ENCODE measurements at places on chromosomes 6 and 20.

- DNase-seq = no peak
These were observed 24.9 kb upstream of the MAP3K7 start for GRCh38 chr6:90611543-90612312.

- DNase-seq = no peak
These were observed 169.7 kb downstream of the HAO1 start for GRCh38 chr20:7770578-7770977.

- DNase-seq = no peak
These were observed 20.4 kb upstream of the LAMA4 start for GRCh38 chr6:112274774-112275173.

DNA sequence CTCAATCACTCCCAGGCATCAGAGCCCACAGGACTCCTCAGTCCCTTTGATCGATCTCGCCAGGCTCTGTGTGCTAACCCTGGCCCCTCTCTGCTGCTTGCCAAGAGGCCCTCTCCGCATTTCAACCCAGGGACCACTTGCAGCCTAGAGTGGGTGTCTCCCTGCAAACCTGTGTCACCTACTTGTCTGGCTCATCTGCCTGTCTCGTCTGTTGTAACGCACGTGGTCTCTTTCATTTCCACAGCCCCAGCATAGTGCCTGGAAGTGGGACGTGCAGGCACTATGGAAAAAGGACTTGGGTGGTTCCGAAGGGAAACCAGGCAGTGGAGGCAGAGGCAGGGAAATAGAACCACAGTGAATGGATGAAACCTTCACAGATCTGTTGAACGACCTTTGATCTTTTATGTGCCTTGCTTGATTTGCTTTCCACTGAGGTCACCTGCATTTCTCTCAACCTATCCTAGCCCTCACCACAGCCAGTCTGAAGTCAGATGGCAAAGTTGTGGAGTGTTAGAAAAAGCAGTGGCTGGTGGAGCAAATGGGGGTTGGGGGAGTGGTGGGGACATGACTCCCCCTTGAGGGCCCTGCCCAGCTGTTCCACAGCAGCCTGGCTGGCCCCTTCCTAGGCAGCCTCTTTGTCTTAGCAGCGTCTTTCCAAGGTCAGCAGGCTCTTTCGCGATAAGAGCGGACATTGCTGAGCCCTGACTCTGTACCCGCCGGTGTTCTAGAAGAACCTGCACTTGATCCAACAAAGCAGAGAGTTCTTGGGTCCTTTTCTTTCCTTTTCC is 55.8 kb upstream of the TAGAP start:
- no peak for DNase-seq

- DNase-seq = no peak
These were observed 168.5 kb upstream of the AKAP12 start for GRCh38 chr6:151071295-151071694.

- DNase-seq = no peak
These were observed 21.2 kb upstream of the CDKN1A start for GRCh38 chr6:36657271-36657670.

DNA sequence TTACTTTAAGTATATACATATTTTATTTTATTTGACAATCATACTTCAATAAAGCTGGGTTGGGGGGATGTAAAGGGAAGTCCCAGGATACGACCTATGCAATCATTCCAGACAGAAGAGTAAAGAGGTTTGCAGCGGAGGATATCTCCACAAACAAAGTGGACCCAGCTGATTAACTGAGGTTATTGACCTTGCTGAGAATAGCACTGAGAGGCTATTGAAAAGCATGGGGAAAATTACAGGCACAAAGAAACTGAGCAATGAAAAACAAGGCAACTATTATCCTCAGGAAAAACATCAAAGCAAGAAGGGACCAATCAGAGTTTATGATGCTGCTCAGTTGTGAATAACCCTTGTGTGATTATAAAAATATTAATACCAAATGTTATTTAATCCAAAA is 32.6 kb downstream of the SERPINB1 start:
- no peak for DNase-seq

- no peak for DNase-seq
These were observed 174.3 kb downstream of the TTLL2 start for GRCh38 chr6:167499161-167499660.

GRCh38 chr20:4691753-4692152 is 30.0 kb upstream of the PRND start:
- no peak for DNase-seq

DNA sequence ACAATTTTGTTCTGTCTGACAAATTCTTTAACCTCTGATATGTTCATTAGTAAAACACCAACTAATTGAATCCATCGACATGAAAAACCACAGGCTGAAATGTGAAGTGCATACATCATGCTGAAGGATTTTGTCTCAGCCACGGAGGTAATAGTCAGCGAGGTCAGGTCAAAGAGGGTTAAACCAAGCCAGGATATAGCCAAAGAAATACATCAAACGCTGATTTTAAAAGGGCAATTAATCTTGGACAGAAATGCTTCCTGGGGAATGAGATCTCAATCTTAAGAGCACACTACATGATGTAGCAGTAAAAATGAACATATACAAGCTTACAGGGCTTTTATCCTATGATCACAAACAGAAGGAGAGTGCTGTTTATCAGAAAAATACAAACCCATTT is 106.7 kb downstream of the PRDM1 start:
- DNase-seq = no peak

DNA sequence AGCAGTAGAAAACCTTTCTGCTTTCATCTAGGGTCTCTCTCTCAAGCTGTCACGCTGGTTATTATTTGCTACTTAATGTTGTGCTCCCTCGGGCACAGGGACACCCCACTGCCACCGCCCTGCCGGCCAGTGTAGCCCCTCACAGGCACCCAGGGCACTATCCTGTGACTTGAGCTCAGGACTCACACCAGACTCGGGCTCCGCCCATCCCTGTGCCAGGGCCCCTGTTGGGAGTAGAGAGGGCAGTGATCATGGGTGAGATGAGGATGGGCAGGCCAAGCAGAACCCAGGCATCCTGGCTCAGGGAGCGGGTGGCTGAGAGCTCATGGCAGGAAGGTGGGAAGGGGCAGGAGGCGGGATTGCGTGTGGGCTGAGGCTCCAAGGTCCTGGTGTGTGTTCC is 371.9 kb downstream of the ZFAND3 start:
- DNase-seq = no peak

DNA sequence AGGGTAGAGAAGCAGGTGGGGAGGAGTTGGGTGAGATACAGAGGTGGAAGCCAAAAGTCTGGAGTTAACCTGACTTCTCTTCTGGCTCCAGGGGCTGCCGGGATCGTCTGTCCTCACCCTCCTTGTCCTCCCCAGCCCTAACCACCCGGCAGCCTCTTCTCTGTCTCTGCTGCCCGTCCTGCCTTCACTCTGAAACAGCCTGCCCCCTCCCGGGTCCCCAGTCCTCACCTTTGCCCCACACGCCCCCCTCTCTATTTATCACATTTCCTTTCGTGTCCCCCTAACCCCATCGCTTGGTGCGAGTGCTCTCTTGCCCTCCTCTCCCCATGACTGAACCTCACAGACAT is 5.7 kb downstream of the RING1 start:
- no peak for DNase-seq

DNA sequence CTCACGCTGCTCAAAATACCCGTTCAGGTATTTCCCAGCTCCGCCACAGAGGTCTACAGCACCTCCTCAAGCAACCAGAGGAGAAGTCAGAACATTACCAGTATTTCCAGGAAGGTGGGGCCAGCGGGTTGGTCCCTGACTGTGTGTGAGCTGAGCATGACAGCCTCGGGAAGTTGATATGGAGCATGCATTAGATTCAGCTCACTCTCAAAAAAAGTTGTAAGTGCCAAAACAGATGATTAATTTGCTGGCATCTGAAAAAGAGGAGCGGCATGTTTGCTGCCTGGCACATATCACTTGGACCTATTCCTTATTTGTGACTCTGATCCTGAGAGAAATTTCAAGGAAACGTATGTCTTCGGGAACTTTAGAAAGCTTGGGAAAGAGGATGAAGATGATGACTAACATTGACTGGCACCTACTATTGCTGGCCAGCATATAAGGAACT is 32.3 kb downstream of the ELOVL2 start:
- DNase-seq = no peak

DNA sequence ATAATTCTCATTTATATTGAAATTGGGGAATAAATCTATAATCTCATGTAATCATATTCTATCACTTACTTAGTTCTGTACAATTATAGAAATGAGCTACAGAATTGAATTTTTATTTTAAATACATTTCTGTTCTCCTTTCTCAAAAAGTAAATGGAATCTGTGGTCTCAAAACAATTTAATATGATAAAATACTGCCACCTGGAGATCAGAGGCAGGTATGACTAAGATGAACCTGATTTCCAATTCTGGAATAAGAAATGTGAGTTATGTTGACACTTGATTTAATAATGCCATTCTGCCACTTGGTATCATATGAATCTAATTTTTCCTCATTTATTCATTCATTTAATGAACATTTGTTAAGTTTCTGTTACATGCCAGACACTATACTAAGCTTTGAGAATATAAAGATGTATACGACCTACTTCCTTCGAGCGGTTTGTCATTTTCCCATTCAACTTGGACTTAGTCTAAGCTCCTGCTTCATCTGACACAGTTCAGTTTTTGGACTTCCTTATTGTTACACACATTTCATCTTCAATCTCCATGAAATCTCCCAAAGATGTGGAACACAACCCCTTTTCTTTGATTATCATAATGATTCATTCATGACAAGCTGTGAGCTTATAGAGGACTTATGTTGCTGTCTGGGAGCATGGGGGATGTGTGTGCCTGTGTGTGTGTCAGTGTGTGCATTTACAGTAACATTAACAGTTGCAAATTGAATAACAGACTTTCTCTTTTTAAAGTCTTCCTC is 7.5 kb upstream of the CCDC28A start:
- no peak for DNase-seq

DNA sequence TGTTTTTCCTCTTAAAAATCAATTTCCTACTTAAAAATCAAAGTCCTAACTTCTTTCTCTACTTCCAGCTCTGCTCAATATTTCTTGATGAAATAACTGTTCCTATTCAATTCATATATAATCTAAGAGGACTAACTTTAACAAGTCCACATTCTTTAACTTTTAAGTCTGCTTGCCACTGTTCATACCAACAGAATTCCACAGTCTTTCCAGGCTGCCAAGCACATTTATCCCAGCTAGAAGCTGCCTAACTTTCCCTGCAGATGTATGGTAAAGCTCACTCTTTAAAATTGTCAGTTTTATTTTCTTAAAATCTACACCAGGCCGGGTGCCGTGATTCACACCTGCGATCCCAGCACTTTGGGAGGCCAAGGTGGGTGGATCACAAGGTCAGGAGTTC is 11.5 kb downstream of the CALHM6 start:
- no peak for DNase-seq

DNA sequence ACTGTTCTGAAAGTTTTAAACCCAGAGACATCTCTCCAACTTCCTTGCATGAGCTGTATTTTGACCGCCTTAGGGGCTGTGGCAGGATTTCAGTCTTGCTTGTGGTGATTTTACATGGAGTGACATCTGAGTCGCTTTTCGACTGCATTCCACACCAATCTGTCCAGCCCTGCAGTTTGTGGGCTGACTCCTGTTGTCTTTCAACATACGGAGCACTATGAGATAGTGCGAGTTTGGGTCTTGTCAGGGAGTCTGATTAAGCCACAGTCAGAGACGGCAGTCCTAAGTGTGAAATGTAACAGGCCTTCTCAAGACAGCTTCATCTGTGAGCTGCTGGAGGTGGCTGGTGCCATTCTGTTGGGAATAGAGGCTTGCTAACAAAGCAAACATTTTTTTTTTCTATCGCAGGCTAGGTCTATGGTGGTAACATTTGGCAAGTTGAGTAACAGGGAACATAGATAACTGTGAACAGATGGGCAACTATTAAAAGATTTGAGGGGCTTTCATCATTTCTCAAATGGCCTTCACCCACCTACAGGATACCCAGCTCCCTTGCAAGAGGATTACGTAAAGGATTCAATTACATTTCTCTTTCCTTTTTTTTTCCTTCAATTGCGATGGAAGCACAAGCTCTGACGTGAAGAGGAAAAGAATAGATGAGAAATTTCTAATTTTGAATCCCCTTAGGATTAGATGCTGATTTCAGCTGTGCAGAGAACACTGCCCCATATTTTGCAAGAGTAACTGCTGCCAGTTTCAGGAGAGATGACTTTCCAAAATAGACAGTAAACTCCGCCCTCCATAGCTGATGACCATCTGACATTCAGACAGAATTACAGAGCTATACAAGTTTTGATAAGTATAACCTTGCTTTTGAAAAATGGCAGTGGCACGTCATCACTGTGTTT is 25.1 kb downstream of the CAP2 start:
- no peak for DNase-seq

GRCh38 chr6:6686748-6687601 is 98.5 kb downstream of the LY86 start:
- peak; percentile 22 for DNase-seq

DNA sequence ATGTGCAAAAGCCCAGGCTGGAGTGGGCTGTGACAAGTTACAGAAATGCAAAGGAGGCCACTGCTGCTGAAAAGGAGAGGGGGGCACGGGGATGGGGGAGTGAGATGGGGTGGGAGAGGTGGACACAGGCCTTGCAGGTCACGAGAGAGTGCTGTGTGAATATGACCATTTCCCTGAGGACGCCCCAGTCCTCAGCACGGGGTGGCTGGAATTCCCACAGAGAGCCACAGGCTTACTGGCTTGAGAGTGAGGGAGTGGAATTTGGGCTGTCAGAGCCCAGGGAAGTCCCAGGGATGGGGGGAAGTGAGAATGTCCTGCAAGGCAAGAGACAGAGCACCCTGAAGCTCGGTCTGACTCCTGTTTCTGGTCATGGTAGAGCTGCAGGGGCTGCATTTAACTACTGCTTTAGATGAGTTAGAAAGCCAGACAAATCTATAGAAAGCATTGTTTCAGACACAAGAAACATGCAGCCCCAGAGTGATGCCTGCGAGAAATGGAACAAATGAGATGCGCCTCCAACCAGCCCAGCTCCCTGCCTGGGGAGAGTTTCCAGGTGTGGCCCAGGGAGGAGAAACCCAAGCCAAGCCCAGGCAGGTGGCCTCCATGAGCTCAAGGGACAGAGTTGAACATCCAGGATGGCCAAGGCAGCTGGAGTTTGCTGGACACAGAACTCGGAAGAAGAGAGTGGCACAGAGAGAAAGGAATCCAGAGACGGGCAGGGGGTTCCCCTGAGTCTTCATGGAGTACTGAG is 30.5 kb downstream of the NPEPL1 start:
- no peak for DNase-seq

- DNase-seq = no peak
These were observed 105.5 kb downstream of the ARMC2 start for GRCh38 chr6:108953681-108954080.

DNA sequence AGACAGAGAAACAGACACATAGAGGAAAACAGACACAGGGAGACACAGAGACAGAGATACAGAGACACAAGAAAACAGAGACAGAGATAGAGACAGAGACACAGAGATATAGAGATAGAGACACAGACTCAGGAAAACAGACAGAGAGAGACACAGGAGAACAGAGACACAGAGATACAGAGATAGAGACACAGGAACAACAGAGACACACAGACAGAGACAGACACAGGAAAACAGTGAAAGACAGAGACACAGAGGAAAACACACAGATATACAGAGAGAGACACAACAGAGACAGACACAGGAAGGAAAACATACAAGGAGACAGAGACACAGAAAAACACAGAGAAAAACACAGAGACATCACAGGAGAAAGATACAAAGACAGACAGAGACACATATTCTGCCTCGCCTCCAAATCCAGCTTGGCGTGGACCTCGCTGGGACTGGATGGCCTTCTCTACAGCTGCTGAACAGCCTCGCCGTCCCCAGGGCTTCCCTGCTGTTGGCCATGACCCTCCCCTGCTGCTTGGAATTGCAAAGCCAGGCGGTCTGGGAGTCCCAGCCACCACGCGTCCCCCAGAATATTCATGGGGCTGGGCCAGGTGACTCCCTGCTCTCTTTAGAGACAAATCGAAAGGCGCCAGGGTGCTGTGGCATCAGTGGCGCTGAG is 36.8 kb downstream of the NTSR1 start:
- no peak for DNase-seq

GRCh38 chr20:37590938-37591490 is 63.3 kb upstream of the BLCAP start:
- DNase-seq = no peak
